Thymus (tissue), 14 donors: ENCODE measurements at places on chromosomes 2 and 18.
A peak's percentile ranks its signal among the peaks of the same experiment; 100 is the strongest.

DNA sequence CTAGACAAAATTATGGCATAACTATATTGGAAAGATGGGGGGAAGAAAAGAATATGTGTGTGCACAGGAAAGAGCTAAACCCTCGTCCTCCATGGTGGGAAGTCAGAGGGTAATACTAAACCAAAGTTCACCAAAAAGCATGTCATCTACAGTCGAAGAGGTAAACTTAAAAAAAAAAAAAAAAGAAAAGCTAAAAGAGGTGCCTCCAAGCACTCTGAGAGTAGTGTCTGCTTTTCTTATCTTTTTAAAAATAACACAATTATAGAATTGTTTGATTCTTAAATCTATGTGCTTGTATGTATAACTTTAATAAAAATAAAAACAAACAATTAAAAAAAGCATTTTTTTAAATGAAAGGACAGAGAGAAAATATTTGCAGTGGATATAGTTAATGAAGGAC is 77.3 kb upstream of the MYCN start:
- DNase-seq = no peak

GRCh38 chr2:233705911-233706506 is 6.7 kb upstream of the UGT1A5 start:
- no peak for DNase-seq

- peak; percentile 44 for DNase-seq
Measured at GRCh38 chr2:190318931-190319554, 583 bp downstream of the HIBCH start.

- DNase-seq = no peak
Measured at GRCh38 chr2:37283207-37283606, 41.4 kb downstream of the PRKD3 start.

GRCh38 chr2:218003981-218004419 is 1.2 kb upstream of the TNS1 start:
- no peak for DNase-seq

DNA sequence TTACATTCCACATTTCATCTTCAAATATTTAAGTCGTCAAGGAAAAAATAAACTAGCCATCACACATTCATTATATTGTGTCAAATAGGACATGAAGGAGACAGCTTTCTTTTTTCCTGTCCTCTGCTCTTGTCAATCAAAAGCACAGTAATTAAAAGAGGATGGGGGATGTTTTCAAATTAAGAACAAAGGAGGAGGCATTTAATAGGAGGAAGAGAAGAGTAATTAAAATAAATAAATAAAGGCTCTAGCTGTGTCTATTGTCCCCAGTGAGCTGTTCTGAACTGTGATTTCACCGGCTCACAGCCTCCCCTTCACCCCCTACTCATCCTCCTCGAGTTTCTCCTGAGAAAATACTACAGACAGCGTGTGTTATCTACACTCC is 1377.1 kb upstream of the PIK3C3 start:
- DNase-seq = no peak
